ENCODE measurements at places on chromosomes 4 and X.

GRCh38 chr4:123673971-123674370 lies 277.4 kb downstream of the SPRY1 start:
- DNase-seq: no peak

DNA sequence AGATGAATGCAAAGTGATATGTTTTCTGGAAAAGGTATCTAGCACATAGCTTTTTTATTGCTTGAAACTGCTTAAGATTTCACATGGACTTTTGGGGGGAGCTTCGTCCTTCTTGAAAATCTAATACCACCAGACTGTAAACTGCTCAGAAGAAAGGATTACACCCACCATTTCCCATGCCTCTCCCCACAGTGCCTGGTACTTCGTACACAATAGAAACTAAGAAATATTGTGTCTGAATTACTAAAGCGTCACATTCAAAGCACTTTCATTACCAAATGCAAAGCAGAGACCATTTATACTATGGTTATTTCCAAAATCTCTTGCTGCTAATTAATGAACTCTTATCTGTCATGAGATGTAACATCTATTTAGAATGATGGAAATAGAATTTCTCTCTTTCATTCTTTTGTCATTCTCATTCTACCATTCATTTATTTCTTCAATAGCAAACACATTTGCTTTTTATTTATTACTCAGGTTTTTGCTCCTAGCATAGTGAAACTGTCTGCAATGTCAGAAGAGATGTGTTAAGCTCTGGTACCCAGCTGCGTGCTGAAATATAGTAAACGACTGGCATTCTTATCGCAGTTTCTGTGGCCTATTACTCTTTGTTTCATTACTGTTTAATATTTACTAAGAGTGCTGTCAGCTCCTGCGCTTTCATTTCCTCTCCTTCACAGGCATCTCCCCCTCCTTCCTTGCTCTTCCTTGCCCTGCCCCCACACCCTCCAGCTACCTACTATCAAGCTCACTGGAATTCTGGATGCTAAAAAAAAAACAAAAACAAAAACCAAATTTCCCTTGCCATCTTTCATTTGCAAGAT lies 51.4 kb upstream of the RAPGEF2 start:
- DNase-seq: no peak

GRCh38 chrX:44585866-44586265 lies 43.2 kb upstream of the FUNDC1 start:
- no peak for DNase-seq

GRCh38 chr4:166091146-166091545 lies 218.1 kb downstream of the TLL1 start:
- no peak for DNase-seq

DNA sequence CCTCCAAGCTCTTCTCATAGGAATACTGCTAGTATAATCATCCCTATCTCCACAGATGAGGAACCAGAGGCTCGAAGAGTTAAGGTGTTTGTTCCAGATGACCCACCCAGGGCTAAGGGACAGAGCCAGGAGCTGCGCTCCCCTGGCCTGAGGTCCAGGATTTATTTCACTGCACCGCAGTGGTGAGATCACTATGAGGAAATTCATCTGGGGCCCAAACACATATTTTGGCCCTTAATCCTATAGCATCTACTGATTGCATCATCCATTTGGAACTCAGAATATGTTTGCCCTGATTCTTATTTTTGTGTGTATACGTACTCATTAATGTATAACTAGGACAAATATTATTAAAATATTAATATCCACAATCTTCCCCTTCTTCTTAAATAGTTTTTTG lies 100.1 kb upstream of the RBPJ start:
- no peak for DNase-seq

DNA sequence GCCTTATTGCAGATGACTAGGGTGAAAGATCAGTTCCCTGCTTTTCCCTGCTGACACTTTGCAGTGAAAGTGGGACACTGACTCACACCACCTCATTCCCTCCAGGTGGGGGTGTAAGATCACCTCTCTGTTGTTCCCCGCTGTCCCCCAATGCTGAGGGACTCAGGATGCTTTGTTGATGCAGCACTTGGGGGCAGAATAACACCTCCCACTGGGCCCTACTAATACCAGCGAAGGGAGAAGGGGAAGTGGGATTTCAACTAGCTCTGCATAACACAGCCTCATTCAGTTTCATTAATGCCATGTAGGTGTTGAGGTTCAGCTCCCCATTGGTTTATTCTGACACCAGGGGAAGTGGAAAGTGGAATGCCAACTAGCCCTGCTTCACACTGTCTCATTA lies 43.6 kb upstream of the IL1RAPL2 start:
- DNase-seq: no peak

DNA sequence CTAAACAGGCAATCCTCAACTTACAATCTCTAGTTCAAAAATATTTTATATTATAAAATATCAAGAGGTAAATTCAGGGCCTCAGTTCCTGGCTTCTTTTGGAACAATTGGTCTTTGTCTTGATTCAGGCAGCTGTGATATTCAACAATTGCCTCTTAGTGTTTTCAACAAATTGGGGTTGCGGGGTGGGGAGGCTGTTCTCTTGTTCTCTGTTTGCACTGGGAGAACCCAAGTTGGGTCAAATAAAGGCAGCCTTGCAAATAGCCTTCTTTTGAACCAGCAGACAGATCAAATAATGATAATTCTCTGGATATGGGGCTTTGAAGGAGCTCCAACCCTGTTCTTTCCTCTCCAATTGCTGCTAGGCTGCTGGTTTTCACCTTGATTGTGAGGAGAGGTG lies 142.5 kb downstream of the COL4A5 start:
- no peak for DNase-seq

DNA sequence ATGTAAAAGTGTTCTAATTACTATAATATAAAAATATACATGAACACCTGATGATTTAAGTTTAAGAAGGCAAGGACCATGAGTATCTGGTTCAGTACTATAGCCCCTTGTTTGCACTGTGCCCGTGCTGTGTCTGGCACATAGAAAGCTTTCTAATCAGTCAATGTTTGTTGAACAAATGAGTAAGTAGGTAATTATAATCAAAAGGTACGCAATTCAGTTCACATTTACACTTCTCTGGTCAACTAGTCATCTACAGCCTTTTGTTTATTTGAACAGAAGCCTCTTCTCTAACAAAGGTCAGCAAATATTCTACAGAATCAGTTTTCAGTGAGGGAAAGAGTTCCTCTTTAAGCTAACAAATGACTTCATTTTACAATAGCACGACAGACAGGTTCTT lies 523.3 kb downstream of the SMARCA1 start:
- DNase-seq: no peak

GRCh38 chr4:102447413-102447812 lies 53.7 kb upstream of the NFKB1 start:
- no peak for DNase-seq

- no peak for DNase-seq
These were observed 63.1 kb downstream of the ATP11C start for GRCh38 chrX:139869796-139870195.

- no peak for DNase-seq
These were observed 116.6 kb upstream of the TENM3 start for GRCh38 chr4:182126603-182127002.

GRCh38 chrX:37474478-37474877 lies 97.0 kb upstream of the LANCL3 start:
- no peak for DNase-seq

GRCh38 chr4:165204462-165204830 lies 2.9 kb upstream of the KLHL2 start:
- no peak for DNase-seq

DNA sequence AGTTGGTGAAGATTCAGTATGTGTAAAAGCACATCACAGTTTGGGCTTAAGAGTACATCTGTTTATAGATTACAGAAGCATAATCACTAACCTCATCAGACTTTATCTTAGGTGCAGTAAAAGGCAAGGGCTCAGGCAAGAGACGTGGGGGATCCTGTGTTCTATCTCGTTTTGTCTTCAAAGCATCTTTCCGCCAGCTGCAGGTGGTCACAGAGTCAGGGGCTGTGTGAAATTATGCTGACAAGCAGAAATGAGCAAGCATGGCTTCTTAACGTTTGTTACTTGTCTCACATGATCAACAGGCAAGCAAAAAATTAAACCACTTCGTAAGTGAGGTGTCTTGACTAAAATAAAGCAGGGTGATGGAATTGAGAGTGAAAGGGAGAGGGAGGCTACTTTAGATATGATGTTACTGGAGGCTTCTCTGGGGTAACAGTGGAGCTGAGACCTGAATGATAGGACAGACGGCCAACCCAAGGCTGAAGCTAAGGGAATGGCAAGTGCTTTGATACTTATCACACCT lies 1.4 kb upstream of the TEC start:
- no peak for DNase-seq

GRCh38 chr4:85808864-85809263 lies 333.9 kb downstream of the ARHGAP24 start:
- no peak for DNase-seq

DNA sequence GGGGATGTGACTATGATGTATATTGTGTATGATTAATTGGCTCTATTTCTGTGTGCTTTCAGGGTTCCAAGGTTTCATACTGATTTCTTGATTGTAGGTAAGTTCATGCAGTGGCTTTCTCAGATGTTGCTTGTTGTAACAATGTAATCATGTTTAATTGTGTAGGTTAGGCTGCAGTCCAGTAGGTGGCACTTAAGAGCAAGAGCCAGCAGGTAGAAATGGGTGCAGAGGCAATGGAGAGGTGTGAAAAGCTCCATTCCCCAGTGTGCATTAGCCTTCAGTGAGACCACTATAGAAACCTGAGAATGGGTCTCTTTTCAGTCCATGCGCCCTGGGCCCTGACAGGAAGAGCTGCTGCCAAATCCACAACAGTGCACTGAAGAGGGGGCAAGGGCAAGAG lies 28.2 kb downstream of the DCAF12L2 start:
- no peak for DNase-seq

DNA sequence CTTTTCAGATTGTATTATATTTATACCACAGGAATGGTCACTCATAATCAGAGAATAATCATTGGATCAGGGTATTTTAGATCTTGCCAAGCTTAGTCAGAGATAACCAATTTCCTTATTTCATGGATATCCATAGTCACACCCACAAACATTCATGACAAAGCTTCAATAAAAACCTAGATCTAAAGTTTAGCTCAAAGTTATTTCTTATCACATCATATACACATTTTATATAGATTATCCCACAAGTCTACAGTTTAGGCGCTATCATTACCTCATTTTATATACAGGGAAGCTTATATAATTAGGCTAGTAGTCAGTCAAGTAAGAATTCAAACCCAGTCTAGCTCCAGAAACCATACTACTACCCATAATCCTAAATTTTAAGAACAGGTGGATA lies 82.3 kb downstream of the SLC10A7 start:
- no peak for DNase-seq

DNA sequence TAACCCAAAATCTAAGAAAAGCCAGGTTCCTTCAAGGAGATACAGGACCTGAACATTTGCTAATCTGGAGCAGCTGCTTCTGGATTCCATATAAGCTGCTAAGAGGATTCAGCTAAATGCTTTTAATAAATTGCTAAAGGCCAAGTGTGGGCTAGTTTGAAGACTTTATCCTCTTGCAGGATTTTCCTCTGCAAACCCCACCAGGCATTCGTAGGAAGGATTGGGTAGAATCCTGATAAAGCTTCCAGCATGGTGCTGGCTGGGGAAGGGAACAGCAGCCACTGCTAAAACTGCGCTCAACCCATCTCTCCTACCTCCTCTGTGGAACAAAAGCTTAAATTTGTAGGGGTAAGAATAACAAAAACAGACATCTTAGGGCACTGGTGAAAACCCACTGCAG lies 61.3 kb upstream of the TAB3 start:
- DNase-seq: no peak

- DNase-seq: no peak
These were observed 48.3 kb downstream of the ANXA5 start for GRCh38 chr4:121648516-121648915.

- DNase-seq: no peak
These were observed 116.2 kb downstream of the CDS1 start for GRCh38 chr4:84699001-84699671.

- DNase-seq: no peak
These were observed 6.4 kb downstream of the MTM1 start for GRCh38 chrX:150574559-150575418.

DNA sequence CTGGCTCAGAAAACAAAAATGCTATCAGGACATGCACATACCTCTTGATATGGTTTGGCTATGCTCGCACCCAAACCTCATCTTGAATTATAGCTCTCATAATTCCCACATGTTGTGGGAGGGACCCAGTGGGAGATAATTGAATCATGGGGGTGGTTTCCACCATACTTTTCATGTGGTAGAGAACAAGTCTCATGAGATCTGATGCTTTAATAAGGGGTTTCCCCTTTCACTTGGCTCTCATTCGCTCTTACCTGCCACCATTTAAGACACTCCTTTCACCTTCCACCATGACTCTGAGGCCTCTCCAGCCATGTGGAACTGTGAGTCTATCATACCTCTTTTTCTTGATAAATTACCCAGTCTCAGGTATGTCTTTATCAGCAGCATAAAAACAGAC lies 958.6 kb downstream of the TRAM1L1 start:
- no peak for DNase-seq

GRCh38 chrX:115067812-115068211 lies 50.4 kb upstream of the IL13RA2 start:
- no peak for DNase-seq

DNA sequence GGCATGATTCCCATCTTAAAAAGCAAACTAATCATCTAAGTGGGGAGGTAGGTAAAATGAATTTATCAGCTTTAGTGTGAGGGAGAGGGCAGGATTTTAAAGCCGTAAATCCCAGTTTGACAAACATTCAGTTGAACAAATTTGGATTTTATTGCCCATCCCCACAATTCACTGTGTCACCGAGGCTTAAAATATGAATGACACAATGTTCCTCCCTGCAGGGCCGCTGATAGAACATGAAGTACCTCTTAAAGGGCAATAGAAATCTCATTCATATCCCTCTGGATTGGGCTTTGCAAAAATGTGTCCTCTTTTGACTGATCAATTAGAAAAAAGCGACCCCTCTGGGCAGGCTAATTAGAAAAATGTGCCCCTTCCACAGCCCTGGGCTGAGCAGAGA lies 45.5 kb upstream of the SMAD1 start:
- DNase-seq: no peak

- no peak for DNase-seq
These were observed 12.0 kb upstream of the RTL9 start for GRCh38 chrX:110346681-110347080.

DNA sequence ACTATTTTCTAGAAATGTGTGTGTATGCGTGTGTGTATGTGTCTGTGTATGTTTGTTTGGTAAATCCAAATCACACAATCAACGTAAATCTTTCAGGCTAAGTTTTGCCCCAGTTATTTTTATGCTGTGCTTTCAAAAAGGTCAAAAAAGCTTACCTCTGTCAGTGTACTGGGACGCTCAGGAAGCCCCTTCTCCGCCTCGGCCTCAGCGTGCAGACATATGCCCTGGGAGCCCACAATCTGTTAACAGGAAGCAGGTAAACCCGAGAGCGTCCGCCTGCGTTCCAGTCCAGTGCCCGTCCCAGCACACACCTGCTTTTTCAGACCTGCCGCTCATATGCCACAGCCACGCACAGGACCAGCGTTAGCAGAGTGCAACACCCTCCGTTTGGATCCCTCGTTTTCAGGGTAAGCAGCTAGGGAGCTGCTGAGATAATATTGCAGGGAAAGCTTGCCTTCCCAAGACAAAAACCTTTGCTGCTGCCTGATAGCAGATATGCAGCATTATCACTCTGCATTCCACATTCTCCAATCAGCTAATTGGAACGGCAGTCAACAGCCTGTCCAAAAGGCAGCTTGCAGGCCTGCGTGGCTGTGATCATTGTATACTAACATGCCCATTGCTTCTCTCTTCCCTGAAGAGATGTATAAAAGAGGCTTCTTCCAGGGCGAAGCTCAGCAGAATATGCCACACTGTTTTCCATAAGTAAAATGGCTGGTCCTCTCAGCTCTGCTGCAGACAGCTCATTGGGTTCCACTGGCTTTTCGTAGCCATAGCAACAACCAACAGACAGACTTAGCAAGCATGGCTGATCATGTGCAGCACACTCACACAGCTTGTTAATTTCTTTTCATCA lies at the start of gene SORBS2:
SORBS2 (minus strand) TSS at position 686 of the 856 bp plus-strand sequence. CDS start 121,623 bp downstream, outside the sequence.
- peak; percentile 60 for DNase-seq
